ENCODE measurements at places on chromosomes 4 and X.

- no peak for DNase-seq
Observed at GRCh38 chr4:150567070-150567469, 14.9 kb upstream of the MAB21L2 start.

GRCh38 chr4:34220601-34221000, 2023.7 kb downstream of the ARAP2 start:
- DNase-seq = no peak

GRCh38 chr4:48340276-48340964, 909 bp upstream of the SLAIN2 start:
- DNase-seq = no peak

GRCh38 chr4:11602606-11603340, 174.1 kb upstream of the HS3ST1 start:
- no peak for DNase-seq

GRCh38 chr4:95508421-95508820, 40.4 kb downstream of the UNC5C start:
- DNase-seq = no peak

DNA sequence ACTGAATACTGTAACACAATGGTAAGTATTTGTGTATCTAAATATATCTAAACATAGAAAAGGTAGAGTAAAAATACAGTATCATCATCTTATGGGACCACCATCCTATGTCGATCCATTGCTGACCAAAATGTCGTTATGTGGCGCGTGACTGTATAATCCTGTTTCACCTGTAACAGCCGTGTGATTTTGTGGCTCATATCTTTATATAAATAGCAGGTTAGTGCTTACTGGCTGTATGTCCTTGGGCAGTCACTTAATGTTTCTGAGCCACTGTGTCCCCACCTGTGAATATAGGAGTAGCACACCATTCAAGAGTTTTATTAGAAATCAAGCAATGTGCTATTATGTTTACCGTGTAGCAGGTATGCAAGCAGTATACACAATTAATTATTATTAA, 226.2 kb upstream of the FAT1 start:
- no peak for DNase-seq

- DNase-seq = no peak
Observed at GRCh38 chr4:184154199-184154598, 63.5 kb downstream of the ENPP6 start.

DNA sequence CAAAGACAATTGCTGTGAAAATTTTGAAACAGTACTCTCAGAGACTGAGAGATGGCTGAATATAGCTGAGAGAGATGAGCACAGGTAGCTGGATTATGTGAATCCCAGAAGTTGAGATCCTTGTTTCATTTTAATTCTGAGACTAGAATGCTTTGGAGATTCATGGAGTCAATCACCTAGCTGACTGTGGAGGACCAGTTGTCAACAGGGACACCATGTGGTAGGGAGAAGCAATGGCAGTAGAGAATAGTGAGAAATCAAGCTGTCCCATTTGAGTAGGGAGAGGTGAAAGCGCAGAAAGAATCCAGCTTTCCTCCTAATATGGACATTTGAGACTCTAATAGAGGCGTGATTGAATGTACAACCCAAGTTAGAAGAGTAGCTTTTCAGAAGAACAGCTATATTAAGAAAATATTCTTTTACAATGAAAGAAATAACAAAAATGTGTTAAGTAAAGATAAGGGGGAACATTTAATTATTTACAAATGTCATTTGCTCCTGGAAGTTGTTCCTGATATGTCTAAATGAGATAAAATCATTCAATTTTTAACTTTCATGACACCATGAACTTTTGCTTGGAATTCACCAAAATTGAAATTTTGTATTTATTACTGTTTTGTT, 30.3 kb upstream of the GLRB start:
- DNase-seq = no peak

DNA sequence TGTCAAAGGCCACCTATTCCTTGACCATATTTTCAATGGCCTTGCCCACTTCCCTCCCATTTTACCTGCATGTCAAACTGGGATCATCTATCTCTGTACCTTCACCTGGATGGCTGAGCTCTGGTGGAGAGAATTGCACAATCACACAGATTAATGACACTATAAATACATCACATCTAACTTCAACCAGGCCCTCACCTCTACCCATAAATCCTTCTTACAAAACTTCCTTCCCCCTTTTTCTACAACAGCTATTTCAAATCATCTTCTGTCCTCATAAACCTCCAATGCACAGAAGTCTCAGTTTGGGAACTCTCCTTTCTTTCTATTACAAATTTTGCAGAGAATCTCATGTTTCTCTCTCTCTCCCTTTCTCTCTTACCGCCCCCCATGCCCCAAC, 9.2 kb downstream of the PALLD start:
- no peak for DNase-seq

GRCh38 chr4:3313556-3314228, 20.9 kb downstream of the RGS12 start:
- no peak for DNase-seq

- no peak for DNase-seq
Observed at GRCh38 chrX:23381099-23382087, 46.7 kb downstream of the PTCHD1 start.

GRCh38 chrX:121854614-121854911, 807.2 kb downstream of the GLUD2 start:
- DNase-seq = no peak

- DNase-seq = no peak
Observed at GRCh38 chr4:152369203-152369901, 166.5 kb downstream of the FBXW7 start.

GRCh38 chrX:65407157-65407626, 127.4 kb downstream of the LAS1L start:
- peak; percentile 24 for DNase-seq

- DNase-seq = no peak
Observed at GRCh38 chr4:9925750-9926439, 95.4 kb downstream of the SLC2A9 start.

DNA sequence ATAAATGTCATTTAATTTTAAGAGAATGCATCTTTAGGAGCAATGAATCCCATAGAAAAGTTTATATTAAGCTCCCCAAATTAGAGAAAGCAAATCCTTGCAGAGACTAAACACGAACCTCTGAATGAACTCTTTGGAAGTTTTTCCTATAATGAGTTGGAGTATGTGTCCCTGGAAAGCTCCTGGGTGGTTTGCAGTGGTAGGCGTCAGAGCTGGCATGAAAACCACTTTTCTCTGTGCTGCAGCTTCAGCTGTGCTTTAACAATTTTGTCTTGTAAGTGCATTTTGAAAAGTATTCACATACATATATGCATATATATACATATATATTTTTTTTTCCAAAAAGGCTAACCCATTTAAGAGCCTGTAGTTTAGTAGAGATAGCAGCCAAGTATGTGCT, 148.7 kb upstream of the TBC1D9 start:
- DNase-seq = no peak

DNA sequence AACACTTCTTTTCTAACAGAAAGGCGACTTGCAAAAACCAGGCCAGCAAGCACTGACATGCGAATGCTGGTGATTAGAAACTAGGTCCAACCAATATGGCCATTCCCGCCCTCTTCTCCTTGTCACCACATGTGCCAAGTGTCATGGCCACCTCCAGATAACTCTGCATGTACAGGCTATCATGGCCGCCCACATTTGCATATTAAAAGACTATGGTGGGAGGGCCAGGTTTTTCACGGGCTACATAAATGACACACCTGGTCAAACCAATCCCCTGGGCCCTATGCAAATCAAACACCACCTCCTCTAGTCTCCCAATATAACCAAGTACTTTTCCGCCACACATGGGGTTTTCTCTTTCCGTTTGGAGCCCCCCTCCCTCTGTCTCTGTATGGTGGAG, 40.1 kb downstream of the NUDT11 start:
- DNase-seq = no peak

DNA sequence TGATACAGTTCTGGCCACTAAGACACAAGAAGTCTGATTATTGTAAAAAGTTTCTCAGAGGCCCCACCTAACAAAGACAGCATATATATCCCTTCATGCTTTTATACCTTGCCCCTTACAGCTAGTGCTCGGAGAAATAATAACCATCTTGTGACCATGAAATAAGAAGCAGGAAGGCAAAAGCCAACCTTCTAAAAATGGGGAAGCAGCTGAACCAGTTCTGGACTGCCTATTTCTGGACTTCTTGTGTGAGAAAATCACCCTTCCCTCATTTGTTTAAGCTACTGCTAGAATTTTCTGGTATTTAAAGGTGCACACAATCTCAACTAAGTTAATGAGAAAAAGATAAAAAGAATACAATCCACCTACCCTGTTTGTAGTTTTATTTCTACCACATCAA, 87.5 kb downstream of the CNOT6L start:
- DNase-seq = no peak

DNA sequence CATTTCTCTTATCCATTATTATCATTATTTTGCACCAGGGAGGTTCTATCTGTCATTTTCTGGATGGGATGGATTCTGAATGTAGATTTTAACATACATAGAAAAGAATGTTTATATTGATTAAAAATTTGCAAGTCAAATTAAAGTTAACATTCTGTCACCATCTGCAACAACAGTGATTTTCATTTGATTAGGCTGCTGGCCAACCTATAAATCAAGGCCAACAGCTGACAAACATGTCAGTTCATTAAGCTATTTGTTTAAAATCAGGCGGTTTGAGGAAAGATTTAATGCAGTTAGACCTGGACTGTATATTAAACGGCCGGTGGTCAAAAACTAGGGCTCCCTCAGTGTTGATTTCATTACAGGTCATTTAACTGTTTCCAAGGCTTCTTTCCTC, 109.5 kb upstream of the CBR4 start:
- no peak for DNase-seq

GRCh38 chr4:189869236-189869635, 71.4 kb upstream of the FRG1 start:
- no peak for DNase-seq

DNA sequence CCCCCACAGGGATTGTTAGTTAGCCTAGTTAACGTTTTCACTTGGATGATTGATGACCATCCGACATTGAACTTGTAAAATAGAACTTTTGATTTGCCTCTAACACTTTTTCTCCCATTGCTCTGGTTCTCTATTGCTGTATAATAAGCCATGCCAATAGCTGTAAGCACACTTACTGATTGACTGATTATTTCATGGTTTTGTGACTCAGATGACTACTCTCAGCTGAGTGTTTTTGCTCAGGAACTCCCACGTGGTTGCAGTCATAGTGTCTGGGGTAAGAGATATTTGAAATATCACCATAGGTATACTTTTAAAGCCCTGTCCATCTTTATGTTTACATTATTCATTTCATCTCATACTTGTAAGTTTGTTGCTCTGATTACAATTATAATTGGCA, 1285.5 kb downstream of the STIM2 start:
- DNase-seq = no peak

GRCh38 chrX:8075636-8076035, 95.4 kb downstream of the VCX2 start:
- no peak for DNase-seq

DNA sequence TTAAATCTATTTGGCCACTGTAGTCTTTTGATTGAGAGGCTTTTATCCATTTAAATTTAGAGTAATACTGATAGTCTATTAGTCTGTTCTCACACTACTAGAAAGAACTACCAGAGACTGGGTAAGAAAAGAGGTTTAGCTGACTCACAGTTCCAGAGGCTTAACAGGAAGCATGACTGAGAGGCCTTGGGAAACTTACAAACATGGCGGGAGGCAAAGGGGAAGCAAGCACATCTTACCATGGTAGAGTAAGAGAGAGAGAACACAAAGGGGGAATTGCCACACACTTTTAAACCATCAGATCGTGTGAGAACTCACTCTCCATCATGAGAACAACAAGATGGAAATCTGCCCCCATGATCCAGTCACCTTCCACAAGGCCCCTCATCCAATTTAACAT, 410.9 kb downstream of the PDGFC start:
- no peak for DNase-seq

DNA sequence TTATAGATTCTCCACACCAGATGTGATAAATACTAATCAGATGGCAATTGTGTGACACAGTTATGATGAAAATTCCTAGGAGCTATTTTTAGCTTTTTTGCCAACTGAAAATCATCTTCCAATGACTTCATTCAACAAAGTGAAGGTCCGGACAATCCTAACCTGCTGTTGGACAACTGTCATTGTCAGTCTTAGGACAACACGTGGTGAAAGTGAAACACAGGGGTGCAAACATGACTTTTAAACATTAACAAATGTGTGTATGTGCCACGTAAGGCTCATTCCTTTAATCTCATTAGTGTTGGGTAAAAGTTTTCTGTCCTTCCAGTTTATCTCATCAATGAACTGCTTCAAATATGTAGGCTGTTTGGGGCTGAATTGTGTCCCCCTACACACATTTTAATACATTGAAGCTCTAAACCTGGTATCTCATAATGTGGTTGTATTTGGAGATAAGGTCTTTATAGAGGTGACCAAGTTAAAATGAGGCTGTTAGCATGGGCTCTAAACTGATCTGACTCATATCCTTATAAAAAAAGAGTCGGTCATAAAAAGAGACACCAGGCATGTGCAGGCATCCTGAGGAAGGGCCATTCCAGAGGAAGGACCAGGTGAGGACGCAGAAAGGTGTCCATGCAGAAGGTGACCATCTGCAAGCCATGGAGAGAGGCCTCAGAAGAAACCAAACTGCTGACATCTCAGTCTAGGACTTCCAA, 41.2 kb upstream of the SMAD1 start:
- DNase-seq = no peak

GRCh38 chr4:6523251-6523650, 50.8 kb upstream of the PPP2R2C start:
- no peak for DNase-seq

DNA sequence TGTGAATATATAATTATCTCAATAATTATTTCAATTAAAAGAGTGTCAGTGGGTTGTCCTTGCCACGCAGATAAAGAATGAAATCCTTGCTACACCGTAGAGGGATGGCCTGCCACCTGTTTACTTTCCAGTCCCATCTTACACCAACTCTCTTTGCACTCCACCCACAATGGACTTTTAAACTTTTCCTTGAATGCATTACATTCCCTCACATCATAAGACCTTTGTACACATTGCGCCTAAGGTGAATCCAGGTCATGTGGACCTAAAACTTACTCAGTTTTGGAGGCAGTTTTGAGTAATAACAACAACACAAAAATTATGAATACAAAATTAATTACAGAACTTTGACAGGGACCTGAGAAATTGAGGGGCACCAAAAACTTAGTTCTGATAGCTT, 78.7 kb upstream of the PDE5A start:
- no peak for DNase-seq

- DNase-seq = no peak
Observed at GRCh38 chr4:24203926-24204325, 314.1 kb upstream of the PPARGC1A start.

DNA sequence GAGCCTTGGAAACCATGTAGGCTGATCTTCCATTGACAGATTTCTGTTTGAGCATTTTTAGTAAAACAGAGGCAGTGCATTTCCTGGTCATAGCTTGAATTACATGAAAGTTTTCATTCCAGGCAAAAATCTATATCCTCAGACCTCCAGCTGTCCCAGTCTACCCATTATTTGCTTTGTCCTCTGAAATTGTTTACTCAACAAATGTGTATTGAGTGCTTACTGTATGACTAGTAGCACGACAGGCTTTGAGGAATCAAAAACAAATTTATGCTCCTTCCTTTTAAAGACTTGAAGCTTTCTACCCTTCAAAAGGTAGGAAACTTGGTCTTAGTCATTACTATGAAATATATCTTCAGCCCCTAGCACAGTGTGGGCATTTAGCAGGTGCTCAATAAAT, 307.9 kb upstream of the IGFBP7 start:
- no peak for DNase-seq

Measured in glutamatergic neuron (in vitro differentiated cells).